ENCODE measurements at places on chromosomes 7 and 10. TPM values are rescaled to one million over a fixed set of nuclear protein-coding genes. Genes with fewer than 3 reads are reported as not detected.

TRIM50 gene
- not detected for total RNA-seq

VPS37D gene
- 0.34 TPM for total RNA-seq

DNA sequence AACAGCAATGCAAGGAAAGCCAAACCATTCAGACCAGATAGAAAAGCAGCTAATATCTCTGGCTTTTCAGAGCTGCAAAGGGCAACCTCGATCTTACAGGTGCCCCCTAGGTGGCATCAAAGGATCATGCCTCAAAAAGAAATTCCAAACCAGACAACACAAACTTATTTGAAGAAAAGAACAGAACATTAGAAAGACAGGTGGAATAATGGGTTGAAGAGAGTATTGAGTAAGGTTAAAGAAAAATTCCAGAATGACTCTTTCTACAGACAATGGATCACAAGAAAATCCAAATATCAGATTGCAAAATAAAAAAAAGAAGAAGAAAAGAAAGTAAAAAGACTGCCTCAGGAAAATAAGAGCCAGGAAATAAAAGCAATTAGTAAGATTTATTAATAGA, 213.7 kb downstream of the ELMO1 start:
- H3K27ac ChIP-seq: no peak overlapping the region
- peaks cover 14% of the 10 kb centered on the region for H3K4me1 ChIP-seq
- H3K36me3 ChIP-seq: peaks cover 23% of the 10 kb centered on the region
- no peak overlapping the region for H3K4me3 ChIP-seq

GRCh38 chr7:98309566-98309965, 28.1 kb downstream of the BRI3 start:
- no peaks in the 10 kb centered on the region for H3K4me1 ChIP-seq
- H3K36me3 ChIP-seq: no peaks in the 10 kb centered on the region
- no peak overlapping the region for H3K4me3 ChIP-seq
- no peak overlapping the region for H3K27ac ChIP-seq
- H3K27me3 ChIP-seq: no peaks in the 10 kb centered on the region
- no peak for DNase-seq

DNA sequence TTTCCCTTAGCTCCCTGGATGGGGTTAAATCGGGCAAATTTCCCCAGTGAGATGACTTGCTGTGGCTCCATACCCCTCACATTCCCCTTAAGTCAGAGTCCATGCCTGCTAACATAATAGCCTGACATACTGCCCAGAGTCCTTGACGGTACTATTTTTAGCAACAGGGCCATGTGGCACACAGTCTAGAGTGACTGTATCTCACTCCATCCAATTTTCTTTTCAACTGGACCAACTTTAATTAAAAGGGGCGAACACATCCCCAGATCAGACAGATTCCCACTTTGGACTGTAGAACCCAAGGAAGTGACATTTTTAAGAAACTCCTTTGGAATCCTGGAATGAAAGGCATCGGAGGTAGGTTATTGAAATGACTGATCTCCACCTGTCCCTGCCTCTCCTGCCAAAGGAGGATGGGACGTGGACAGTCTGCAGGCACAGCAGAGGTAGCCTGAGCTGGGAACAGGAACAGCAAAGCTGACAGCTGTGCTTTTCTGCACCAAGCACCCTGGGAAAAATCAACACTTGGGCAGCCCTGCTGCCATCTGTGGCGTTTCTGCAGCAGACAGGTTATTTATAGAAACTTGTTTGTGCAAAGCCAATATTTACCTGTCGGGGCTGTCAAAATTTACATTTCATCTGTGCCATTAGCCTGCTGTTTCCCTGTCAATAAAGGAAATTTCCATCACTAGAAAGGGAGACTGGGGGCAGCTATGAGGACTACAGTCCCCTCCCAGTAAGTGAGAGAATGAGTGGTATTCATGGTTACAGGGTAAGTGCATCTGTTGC, 221.5 kb upstream of the AOAH start:
- H3K4me1 ChIP-seq: peaks cover 12% of the 10 kb centered on the region
- no peak for DNase-seq
- H3K27ac ChIP-seq: no peak overlapping the region
- peaks cover 89% of the 10 kb centered on the region for H3K36me3 ChIP-seq
- H3K4me3 ChIP-seq: no peak overlapping the region

FAM25G gene
- total RNA-seq: not detected

GRCh38 chr7:127359011-127359410, 33.5 kb downstream of the ZNF800 start:
- no peak overlapping the region for H3K27ac ChIP-seq
- peaks cover 15% of the 10 kb centered on the region for H3K4me1 ChIP-seq
- DNase-seq: no peak
- H3K27me3 ChIP-seq: no peaks in the 10 kb centered on the region

GRCh38 chr10:70343712-70344111, 38.7 kb downstream of the LRRC20 start:
- H3K4me3 ChIP-seq: no peak overlapping the region
- H3K27ac ChIP-seq: no peak overlapping the region
- H3K27me3 ChIP-seq: no peaks in the 10 kb centered on the region
- DNase-seq: no peak
- H3K36me3 ChIP-seq: peaks cover 5% of the 10 kb centered on the region
- no peaks in the 10 kb centered on the region for H3K4me1 ChIP-seq

TRIM73 gene
- 6.4 TPM for total RNA-seq

DNA sequence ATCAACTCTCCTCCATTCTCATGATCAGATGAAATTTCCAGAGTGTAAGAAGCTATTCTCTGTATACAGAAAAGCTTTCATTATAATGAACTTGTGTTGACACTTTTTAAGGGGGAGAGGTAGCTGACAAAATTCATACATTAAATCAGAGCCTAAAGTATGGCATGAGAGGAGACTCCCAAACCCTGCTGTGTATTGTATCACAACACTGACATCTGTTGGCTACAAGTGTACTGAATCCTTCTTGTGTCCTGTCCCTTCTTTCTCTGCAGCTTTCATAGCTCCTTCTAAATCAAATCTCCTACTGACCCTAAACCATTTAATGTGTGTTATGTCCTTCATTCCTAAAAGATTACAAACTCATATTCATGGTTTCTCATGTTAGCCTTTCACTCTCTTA, 70.9 kb downstream of the GCC1 start:
- H3K36me3 ChIP-seq: no peaks in the 10 kb centered on the region
- H3K4me1 ChIP-seq: no peaks in the 10 kb centered on the region
- no peak overlapping the region for H3K4me3 ChIP-seq
- H3K27me3 ChIP-seq: peaks cover 8% of the 10 kb centered on the region

DNA sequence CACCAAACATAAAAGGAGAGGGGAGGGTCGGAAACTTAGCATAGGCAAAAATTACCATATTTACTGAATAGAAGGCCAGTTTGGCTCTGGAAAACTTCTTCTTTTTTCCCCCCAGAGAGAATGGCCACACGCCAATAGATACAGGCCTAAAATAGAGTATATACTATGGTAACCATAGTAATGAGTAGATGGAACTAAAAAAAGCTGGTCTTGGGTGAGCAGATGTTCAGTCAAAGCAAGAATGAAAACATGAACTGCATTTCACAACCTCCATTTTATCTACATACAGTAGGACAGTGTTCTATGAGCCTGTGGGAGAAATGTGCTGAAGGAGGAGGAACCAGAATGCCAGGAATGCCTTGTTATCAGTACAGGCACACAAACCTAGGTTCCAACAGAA, 141.7 kb upstream of the SEMA3A start:
- DNase-seq: no peak
- no peak overlapping the region for H3K4me3 ChIP-seq
- no peak overlapping the region for H3K27ac ChIP-seq
- H3K27me3 ChIP-seq: no peaks in the 10 kb centered on the region
- no peaks in the 10 kb centered on the region for H3K36me3 ChIP-seq

PLA2G12B gene
- total RNA-seq: not detected

- no peaks in the 10 kb centered on the region for H3K27me3 ChIP-seq
- H3K4me3 ChIP-seq: no peak overlapping the region
- H3K36me3 ChIP-seq: peaks cover 13% of the 10 kb centered on the region
- H3K27ac ChIP-seq: no peak overlapping the region
These were observed 10.7 kb downstream of the INPP5A start for GRCh38 chr10:132548106-132548823.

All from activated T-helper 2 cell treated with anti-CD3 and anti-CD28 coated beads, Interferon-gamma antibody, Interleukin-2, Interleukin-4, amounts not matched to agents 10 μg/mL and 5 μg/mL and 100 μg/mL, durations not matched to agents 14 hours and 24 hours and 36 hours (primary cell).